Anterior cingulate cortex (tissue), 58 donors: ENCODE measurements at places on chromosomes 4 and X.
A peak's percentile ranks its signal among the peaks of the same experiment; 100 is the strongest.

- no peak for DNase-seq
Measured at GRCh38 chrX:119648421-119648775, 42.2 kb upstream of the NKRF start.

DNA sequence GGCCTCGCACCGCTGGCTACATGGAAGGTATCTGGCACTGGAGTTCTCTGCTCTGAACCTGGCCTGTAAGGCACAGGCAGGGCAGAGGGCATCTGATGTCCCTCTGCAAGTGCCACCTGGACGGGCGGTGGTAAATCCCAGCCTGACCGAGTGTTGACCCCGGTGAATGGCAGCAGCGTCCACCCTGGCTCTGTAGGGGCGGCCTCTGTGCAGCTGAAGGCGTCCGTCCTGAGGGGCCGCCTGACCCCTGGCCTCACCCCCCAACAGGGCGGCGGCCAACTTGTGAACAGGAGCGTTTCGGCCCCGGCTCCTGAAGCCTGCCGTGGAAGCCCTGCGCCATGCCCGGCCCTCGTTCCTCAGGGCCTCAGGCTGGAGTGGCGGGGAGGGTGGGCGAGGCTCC is 51.4 kb downstream of the CPZ start:
- DNase-seq: no peak

- peak; percentile 17 for DNase-seq
Measured at GRCh38 chr4:72568959-72569718, at the start of gene ADAMTS3. Gene ADAMTS3 (minus strand): TSS chr4:72569221. CDS start chr4:72568762, 459 bp downstream.

DNA sequence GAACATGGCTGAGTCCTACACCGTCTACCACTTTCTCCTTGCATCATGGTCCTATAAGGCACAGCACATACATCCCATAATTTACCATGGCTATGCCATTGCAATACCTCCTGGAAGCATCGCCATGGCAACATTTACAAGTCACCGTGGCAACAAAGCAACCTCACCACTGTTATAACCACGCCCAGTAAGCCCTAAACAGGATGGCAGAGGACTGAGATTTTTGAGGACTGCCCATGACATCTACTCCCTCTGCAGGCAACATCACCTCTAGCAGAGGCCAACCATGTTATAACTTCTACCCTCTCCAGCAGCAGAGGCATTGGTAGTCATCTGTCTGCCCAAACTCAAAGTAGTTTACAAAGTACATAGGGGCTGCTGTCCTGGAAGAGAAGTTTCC is 29.7 kb downstream of the BCOR start:
- no peak for DNase-seq

DNA sequence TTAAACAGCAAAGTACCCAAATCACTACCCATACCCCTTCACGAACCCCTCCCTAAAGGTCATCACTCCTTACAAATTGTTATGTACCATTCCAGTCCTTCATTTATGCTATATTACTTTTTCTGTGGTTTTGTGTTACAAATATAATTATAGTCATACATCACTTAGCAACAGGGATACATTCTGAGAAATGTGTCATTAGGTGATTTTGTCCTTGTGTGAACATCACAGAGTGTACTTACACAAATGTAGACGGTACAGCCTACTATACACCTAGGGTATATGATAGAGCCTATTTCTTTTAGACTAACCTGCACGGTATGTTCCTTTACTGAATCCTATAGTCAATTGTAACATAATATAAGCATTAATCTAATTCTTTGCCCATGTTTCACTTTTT is 61.9 kb downstream of the ASB9 start:
- no peak for DNase-seq

DNA sequence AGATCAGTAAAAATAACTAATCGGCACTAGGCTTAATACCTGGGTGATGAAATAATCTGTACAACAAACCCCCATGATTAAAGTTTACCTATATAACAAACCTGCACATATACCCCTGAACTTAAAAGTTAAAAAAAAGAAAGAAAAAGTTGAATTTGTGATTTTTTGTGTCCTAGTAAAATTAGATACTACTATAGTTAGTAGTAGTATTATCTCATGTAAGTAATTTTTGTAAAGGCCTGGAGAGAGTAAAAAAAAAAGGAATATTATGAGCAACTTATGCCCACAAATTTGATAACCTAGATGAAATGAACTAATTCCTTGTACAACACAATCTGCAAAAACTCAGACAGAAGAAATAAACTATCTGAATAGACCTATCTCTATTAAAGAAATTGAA is 25.7 kb upstream of the SLC16A2 start:
- DNase-seq: no peak

DNA sequence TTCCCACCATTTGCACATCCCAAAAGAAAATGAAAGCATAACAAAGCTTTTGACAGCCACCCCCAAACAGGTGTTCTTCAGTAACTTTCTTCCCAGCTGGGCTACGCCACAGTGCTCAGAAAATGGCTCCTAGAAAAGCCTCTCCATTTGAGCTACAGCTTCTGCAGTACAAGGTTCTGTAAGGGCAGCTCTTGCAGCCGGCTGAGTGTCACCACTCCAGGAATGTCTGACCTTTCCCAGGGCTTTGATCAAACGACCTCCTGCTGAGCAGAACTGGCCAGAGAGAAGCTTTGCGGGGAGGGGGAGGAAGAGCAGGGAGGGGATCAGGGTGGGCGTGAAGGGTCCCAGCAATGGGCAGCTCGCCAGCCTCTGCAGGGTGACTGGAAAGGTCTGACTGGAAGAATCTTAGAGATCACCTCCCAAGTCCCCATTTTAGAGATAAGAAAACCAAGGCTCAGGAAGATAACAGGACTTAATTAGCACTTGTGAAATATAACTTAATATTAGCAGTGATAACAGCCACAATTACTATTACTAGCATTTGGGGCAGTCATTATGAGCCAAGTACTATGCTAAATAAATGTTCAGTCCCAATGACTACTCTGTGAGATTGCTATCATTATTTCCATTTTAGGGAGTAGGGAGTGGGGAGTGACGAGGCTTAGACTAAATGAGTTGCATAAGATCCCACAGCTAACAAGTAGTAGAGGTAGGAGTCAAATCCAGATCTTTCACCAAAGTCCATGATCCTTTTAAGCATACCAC is 51.1 kb downstream of the LEF1 start:
- DNase-seq: no peak

GRCh38 chr4:13893211-13893610 is 265.7 kb upstream of the BOD1L1 start:
- no peak for DNase-seq

GRCh38 chrX:8869812-8870211 is 68.6 kb upstream of the FAM9A start:
- no peak for DNase-seq

DNA sequence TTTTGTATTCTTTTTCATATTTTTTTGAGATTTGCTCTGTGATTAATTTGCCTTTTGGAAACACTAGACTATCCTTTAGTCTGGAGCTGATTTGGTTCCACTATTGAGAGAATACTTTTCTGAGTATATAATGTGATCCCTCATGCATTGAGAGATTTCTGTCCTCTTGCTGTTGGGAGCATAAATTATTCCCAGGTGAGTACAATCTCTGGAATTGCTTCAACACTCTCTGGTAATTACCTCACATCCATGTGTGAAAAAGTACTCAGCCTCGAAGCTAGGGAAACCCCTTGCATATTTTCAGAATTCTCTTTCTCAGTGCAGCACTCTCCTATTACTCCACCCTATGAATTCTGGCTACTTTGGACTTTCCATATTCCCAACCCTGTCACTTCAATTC is 550.0 kb downstream of the RAPGEF2 start:
- no peak for DNase-seq

DNA sequence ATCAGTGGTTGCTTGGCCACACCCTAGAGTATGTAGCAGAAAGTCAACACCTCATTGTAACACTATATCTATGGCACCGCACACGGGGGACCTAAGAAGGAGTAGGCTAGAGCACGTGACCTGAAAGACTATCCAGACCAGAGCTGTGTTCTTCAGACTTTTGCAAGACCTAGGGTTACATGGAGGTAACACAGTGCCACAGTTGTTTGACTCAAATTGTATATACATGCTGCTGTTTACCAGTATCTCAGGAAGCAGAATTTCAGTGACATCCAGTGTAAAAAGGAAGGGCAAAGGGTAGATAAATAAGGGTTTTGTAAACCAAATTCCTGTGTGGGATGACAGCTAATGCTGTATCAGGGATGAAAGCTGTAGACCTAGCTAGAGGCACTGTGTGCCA is 30.2 kb downstream of the PNMA6A start:
- DNase-seq: no peak

DNA sequence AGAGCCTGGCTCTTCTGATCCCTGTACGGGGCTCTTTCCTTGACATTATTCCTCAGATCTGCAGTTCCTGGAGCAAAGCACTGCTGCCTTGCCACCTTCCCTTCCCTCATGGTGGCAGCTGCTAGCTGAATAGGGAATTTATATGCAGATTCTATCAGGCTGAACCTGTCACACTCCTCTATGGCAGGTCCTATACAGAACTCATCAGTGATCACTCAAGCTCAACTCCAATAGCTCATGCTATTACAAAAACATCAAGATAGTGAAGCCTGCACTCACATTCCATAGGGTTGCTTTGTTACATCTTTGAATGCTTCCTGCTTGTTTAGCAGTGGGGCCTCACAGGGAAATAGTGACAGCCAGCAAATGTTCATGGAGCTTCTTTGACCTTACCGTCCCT is 71.7 kb downstream of the SLC2A9 start:
- DNase-seq: no peak

GRCh38 chr4:174170091-174170490 is 113.4 kb downstream of the FBXO8 start:
- DNase-seq: no peak

DNA sequence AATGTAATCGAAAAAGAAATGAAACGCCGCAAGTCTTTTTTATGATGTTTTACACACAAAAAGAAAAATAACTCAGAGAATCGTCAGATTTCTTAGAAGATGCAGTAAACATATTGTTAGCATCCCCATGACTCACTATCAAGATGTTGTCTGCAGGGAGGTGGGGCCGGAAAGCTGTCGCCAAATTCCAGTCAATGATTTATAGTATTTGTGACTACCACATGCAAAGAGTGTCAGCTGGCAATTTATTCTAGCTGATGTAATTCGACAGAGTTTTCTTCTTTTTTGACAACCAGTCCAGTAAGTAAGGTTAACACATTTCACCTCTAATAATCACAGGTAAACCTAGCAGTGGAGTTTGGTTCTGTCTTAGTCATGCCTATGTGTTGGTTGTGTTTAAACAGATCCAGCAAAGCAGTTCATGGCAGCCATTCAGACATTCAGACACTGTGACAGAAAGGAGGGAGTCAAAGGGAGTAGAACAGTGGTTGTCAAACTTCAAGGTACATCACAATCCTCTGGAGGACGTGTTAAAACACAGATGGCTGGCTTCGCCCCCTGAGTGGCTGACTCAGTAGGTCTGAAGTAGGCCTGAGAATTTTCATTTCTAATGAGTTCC is 19.8 kb upstream of the PPP1R2C start:
- no peak for DNase-seq

DNA sequence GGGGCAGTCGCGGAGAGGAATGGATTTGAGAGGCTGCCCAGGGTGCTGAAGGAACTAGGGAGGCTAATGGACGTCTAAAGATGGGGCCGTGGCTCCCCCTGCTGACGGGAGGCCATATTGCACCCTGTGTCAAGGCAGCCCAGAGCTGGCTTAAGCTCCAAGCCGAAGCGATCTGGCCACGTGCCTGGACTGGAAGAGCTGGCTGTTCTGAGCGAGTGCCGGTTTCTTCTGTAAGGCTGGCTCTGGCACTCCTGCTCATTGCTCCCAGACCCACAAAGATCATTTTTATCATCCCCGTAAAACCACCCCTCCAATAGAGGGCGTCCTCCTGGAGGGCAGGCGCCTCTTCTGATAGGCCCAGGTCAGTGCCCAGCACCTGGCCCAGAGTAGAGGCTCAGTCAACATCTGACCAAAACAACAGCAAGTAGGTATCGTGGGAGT is 5.6 kb downstream of the PNCK start:
- peak; percentile 71 for DNase-seq

- no peak for DNase-seq
Measured at GRCh38 chr4:82519072-82519471, 42.7 kb downstream of the TMEM150C start.

- DNase-seq: no peak
Measured at GRCh38 chrX:115583496-115584004, 22.6 kb downstream of the PLS3 start.

- DNase-seq: no peak
Measured at GRCh38 chr4:80913381-80913780, 117.1 kb upstream of the BMP3 start.

GRCh38 chr4:84966382-84967242 is at the start of gene WDFY3:
Gene WDFY3 (minus strand): TSS chr4:84966690. CDS start chr4:84860591, 106,099 bp downstream.
- peak; percentile 85 for DNase-seq

DNA sequence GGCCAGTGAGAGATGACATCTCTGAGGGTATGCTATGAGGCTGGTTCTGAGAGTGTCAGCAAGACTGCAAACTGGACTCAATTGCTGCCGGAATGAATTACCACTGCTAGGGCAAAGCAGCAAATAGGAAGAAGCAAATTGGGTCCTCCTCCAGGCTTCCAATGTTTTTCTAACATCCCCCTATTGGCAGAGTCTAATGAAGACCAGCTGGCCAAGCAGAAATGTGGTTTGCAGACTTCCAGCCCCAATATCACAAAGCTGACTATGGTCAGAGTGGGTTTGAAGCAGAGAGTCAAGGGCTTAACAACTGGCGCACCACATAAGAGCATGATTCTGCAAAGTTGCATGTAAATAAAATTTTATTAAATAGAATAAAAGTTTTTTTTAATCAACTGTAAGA is 225.4 kb upstream of the GLRA2 start:
- no peak for DNase-seq

GRCh38 chrX:68681443-68681941 is 34.0 kb downstream of the STARD8 start:
- DNase-seq: no peak

- no peak for DNase-seq
Measured at GRCh38 chr4:123340381-123340701, 56.3 kb upstream of the SPRY1 start.

DNA sequence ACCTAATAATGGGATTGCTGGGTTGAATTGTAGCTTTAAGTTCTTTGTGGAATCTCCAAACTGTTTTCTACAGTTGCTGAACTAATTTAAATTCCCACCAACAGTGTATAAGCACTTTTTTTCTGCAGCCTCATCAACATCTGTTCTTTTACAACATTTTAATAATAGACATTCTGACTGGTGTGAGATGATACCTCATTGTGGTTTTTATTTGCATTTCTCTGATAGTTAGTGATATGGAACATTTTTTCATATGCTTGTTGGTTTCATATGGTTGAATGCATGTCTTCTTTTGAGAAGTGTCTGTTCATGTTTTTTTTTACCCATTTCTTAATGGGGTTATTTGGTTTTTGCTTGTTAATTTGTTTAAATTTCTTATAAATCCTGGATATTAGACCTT is 1718.9 kb downstream of the C4orf33 start:
- no peak for DNase-seq

- no peak for DNase-seq
Measured at GRCh38 chrX:155056877-155057792, 13.8 kb downstream of the CMC4 start.
